Stimulated activated CD8-positive, alpha-beta memory T cell treated with anti-CD3 and anti-CD28 coated beads, Interleukin-2, amount 100 ng/mL, for 1 hour (primary cell): ENCODE measurements at places on chromosomes 3 and 15.

GRCh38 chr15:31272558-31273257, 53.9 kb upstream of the KLF13 start:
- DNase-seq: no peak

DNA sequence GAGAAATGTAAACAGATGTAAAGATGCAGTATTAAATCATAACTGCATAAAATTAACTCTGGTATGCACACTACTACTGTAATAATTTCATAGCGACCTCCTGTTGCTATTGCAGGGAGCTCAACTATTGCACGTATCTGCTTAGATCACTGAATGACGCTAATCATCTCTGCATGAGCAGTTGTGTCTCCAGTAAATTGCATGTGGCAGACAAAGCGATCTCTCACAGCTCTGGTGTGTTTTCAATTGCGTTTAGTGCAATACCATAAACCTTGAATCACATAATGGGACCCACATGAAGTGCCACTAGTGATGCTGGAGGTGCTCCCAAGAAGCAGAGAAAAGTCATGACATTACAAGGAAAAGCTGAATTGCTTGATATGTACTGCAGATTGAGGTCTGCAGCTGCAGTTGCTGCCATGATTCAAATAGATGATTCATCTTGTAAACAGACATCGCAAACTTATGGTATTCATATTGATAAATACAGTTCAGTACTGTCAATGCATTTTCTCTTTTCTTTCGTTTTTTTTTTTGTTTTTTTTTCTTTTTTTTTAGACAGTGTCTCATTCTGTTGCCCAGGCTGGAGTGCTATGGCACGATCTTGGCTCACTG, 30.2 kb upstream of the LCTL start:
- no peak for DNase-seq

GRCh38 chr3:181722766-181723425, 11.2 kb downstream of the SOX2 start:
- no peak for DNase-seq

GRCh38 chr15:80942746-80943565, 46.7 kb downstream of the MESD start:
- no peak for DNase-seq

DNA sequence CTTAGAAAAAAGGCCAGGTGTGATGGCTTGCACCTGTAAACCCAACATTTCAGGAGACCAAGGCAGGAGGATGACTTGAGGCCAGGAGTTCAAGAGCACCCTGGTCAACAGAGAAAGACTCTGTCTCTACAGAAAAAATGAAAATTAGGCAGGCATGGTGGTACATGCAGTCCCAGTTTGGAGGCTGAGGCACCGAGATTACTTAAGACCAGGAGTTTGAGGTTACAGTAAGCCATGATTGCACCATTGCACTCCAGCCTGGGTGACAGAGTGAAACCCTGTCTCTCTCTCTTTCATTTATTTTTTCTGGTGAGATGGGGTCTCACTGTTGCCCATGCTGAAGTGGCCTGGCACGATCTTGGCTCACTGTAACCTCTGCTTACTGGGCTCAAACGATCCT, 24.7 kb downstream of the IP6K1 start:
- no peak for DNase-seq

DNA sequence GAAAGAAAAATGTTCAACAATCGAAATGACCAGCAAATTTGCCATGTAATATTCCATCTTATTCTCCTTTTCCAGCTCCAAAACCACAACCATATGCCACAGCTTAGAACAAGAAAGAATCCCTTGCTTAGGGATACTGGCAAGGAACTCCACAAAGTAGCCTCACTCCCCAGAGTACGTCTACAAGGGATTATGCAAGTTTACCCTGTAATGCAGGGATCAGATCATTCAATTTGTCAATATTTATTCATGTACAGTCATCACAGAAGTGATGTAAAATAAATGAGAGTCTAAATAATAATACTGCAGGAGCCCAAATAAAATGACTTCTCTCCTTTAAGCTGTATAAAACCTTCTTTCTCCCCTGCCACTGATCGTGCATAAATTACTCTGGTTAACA, 23.5 kb upstream of the MYO1E start:
- DNase-seq: no peak

DNA sequence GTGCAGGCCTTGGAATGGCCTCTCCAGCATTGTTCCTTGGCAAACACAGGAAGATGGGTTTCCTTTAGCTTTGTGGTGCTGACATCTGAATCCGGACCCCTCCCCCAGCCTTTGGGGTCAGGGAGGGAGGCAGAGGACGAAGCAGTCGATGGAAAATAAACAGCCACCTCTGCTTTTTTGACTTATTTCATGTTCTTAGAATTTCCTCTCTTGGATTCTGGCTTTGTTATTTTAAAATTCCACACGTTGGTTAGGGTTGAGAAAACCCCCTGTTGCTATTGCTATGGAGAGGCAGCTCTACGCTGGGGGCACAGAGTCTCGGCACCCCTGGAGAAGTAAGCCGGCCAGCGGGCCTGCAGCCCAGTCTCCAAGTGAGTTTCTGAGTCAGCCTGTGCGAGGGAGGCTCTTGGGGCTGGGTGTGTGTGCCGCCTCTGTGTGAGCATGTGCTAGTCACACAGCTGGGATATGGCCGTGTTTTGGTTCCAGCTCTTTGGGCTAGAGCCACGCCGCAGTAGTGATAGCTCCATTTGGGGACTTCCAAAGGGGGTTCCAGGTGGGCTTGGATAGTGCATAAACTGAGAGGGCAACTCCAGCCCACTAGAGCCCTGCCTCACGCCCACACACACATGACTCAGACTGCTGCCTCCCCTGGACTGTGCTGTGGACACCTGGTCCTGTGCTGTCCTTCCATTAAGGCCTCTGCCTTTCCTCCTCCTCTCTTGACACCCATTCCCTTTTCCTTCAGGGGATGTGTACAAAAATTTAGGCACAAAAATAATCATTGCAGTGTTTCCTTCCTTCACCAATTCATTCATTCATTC, 58.8 kb downstream of the AMOTL2 start:
- DNase-seq: no peak

DNA sequence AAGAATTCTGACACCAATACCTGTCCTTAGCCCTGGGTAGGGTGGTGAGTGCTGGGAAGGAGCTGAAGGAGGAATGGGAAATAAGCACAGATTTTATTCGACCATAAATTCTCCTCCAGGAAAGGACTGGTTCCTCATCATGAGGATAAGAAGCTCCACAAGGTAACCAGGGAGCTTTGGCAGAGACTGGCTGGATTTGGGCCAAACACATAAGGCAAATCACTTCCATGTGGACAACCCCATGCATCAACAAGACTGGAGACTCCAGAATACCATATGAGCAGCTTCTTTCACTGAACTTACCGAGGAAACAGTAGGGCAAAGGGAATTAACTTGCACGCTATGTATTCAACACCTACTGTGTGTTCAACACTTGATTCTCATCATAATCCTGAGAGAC, 312.5 kb downstream of the NTRK3 start:
- DNase-seq: no peak

GRCh38 chr15:48963524-48964113, at the start of gene SHC4:
TSS of gene SHC4 (minus strand) at chr15:48963919. CDS start at chr15:48963015, 904 bp downstream.
- DNase-seq: no peak

- no peak for DNase-seq
Measured at GRCh38 chr3:3817865-3818264, 18.6 kb downstream of the LRRN1 start.

DNA sequence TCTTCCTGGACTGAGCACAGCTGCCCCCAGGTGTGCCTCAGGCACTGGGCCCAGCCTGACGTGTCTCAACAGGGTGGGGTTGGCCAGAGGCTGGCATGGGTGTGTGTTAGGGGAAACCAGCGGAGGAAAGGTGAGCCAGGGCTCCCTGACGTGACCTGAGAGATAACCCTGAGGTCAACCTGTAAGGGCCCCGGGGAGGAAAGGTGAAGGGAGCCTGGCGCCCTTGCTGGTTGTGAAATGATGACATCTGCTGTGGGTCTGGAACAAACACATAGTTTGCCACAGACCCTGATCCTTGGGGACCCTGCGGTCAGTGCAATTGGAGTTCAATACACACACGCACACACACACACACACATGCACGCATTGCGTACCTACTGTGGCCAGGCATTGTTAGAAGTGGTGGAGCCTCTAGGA, 100.2 kb upstream of the TLE3 start:
- no peak for DNase-seq

DNA sequence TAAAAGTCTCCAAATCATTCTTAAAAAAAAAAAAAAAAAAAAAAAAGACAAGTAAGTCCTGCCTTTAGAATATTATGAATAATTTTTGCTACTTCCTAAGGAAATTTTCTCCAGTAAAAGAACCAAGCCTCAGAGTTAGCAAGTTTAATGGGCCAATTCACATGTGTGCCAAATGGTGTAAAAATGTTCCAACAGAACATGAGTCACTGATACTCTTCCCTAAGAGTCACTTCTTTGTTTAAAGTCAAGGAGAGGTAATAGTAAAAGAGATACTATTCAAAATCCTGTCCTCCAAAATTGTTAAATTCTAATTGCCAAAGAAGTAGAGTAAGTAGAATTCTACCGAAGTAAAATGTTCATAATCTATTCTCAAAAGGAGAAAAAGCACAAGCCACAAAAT, 17.7 kb upstream of the CPA3 start:
- DNase-seq: no peak

DNA sequence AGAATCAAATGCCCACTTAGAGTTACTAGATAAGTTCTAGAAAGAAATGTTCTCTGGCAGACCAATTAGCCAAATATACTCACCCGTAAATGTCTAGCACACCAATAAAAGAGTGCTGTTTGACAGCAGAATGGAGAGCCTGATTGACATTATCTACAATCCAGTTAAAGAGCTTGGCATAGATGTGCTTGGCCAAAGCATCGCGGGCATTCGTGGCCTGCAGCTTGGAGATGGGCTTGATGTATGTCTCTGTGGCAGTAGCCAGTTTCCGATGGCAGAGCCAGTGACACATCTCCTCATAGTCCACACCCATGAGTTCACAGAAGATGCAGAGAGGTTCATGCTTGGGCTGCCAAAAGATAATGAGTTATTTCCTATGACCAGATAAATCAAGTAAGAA, 101.5 kb upstream of the MYO5C start:
- DNase-seq: no peak

DNA sequence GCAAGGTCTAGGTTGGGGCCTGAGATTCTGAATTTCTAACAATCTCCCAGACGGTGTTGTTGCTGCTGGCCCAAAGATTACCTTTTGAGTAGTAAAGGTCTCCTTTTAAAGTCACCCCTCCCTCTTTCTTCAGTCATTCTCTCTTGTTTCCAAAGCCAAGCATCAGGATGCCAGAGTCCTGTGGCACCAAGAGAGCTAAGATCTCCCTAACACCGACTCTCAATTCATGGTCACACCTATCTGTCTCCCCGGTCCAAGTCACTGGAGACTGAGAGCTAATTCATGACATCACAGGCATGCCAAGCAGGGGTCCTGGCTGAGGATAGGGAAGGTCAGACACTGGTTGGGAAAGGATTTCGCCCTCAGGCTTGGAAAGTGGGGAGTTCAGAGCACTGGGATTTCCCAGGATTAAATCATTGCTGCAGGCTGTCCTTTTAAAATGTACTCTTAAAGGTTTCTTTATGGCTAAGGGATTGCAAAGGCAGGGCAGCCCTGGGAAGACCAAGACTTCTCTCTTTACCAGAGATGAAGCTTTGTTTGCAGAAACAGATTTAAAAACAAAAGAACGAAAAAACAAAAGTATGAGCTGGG, 7.3 kb downstream of the SHOX2 start:
- no peak for DNase-seq

GRCh38 chr3:138195481-138195880, 8.4 kb downstream of the ARMC8 start:
- no peak for DNase-seq

DNA sequence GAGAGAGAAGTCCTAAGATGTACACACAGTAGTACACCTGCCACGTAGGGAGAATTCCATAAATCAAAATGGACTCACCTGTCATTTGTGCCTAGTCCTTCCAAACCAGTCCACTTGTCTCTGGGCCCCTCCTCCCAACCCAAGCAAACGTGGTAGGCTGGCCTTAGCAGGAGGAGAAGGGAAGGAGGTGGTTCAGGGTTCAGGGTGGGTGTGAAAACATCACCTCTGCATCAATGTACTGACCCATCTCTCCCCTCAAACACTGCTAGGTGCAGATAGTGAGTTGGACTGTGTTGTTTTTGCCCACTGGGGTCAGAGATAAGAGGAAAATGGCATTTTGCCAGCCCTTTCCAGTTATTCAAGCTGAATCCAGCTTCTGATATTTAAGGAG, 99.3 kb downstream of the MME start:
- no peak for DNase-seq

DNA sequence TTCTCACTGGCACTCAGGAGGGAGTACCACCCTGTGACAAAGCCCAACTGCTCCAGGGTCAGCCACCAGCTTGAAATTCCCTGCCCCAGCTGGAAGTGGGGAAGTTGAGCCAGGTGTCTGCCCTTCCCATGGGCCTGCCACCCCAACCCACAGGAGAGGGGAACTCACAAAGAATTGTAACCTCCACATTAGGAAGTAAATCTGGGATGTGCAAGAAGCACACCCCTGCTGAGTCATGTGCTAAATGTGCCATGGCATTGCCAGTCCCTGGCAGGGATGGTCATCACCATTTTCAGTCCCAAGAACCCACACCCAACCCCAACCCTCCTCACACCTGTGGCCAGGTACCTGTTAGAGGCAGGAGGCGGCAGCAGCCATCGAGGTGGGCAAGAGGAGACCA, 165.2 kb upstream of the THBS1 start:
- DNase-seq: no peak

DNA sequence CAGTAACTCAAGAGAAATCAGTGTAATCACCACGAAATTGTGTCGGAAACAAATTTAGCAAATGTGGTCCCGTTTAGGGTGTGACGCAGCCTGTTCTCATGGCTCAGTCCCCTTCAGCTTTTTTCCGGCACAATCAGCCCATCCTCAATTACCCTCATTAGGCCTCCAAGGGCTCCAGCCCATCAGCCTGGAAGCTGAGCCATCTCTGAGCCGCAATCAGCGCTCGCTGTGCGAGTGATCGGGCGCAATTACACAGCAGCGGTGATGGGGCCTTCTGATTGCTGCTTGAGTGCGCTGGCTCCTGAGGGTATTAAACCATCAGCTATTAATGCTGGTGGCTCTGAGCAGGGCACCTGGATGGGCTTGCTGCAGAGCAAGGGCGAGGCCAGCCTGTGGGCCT, 55.6 kb downstream of the PLXNA1 start:
- no peak for DNase-seq

DNA sequence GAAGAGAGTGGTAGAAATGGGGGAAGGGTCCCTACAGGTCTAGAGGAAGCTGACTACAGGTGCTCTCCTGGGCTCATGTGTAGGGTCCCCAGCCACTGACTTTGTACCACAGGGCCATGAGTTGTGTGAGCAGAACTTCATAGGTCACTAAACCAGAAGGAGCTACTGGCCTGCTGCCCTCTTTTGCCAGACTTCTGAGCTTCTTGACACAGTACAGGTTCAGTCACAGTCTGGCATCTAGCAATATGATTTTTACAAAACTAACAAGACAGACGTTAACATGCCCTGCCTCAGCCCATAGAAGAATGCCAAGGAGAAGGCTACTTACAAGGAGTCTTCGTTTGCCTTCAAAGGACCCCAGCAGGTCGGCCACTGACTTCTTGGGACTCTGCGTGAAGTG, 3.2 kb downstream of the CCDC80 start:
- no peak for DNase-seq
